ENCODE measurements at places on chromosomes 16 and 17.

DNA sequence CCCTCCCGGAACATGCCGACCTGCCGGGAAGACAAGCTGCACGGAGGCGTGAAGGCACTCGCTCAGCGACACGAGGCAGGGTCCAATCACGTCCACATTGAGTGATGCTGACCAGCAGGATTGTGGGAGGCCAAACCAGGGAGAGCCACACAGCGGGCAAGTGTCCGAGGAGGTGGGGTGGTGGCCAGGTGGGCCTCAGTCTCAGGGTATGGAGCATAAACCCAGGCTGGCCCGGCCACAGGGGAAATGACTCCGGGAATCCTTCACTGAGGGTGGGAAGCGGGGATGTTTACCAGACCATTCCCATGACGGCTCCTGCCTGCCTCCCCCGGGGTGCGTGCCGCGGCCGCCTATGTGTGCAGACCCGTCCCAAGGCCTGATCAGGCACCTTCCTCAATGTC, 62.5 kb downstream of the RPH3AL start:
- no peak for DNase-seq

DNA sequence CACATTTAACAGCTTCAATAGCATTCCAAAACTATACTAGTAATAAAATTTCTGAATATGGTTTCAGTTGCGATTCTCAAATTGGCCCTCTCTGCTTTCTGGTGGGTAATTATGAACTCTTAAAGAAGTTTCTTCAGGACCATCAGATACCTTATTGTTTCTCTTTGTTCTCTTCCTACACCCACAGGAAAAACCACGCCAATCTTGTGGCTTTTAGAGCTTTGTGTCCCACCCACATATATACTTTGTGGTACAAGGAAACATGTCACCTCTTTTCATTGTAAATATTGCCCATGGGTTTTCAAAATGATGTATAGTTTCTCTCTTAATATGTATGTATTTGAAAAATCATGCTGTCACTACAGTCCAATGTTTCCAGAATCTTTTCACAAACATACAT, 12.1 kb downstream of the ABCA9 start:
- DNase-seq: no peak

DNA sequence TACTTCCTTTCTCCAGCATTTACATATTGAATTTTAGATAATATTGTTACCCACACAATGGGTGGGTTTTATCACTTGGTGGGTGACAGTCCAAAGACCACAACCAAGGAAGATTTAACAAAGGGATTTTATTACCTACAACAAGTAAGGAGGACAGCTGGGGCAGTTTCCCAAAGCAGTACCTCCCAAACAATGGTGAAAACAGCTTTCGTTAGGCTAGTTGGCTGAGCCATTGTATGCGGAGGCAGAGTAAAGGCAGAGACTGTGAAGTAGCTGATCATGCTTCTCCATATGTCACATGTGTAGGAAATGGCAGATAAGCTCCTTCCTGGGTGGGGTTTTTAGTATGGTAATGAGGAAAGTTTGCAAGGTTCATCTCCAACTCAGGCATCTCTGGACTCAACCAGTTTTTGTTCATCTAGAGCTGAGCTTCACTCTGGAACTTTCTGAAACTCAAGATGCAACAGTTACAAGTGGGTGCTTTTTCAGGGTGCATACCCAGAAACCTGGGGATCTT, 104.3 kb upstream of the PSMD7 start:
- no peak for DNase-seq

- DNase-seq: no peak
Observed at GRCh38 chr17:73071066-73071999, 21.2 kb downstream of the SLC39A11 start.

- DNase-seq: no peak
Observed at GRCh38 chr17:58283674-58284612, 3.2 kb upstream of the MPO start.

- no peak for DNase-seq
Observed at GRCh38 chr17:21377705-21378396, 1.7 kb downstream of the KCNJ12 start.

DNA sequence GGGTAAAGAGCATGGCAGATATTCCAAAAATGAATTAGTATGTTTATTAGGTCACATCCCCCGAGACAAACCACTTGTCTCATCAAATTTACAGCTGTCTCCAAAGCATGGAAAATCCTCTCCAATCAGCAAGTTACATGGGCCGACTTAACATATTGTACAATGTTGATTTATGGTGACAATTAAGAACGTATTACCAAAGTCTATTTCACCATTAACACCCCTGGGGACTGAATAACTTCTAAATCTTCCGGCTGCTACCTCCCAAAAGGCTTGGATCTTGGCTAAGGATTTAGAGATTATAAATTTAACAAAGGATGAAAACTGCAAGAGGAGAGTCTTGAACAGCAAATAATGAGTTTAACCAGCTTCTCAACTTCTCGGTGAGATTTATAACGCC, 311.9 kb downstream of the NPIPA8 start:
- no peak for DNase-seq

DNA sequence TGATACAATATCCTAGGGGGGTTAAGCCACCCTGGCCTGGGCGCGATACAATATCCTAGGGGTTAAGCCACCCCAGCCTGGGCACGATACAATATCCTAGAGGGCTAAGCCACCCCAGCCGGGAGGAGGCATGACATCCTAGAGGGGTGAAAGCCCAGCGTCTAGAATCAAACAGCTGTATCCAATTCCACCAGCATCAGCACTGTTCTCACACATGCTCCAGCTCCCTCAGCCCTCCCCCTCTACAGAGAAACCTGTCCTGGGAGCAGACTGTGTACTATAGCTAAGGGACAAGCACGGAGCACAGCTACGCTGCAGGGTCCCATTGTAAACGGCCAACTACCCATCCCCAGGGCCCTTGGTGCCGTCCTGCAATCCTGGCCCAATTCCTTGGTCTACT, 6.2 kb downstream of the GINS2 start:
- DNase-seq: no peak

- no peak for DNase-seq
Observed at GRCh38 chr17:58386708-58387107, 30.6 kb downstream of the RNF43 start.

DNA sequence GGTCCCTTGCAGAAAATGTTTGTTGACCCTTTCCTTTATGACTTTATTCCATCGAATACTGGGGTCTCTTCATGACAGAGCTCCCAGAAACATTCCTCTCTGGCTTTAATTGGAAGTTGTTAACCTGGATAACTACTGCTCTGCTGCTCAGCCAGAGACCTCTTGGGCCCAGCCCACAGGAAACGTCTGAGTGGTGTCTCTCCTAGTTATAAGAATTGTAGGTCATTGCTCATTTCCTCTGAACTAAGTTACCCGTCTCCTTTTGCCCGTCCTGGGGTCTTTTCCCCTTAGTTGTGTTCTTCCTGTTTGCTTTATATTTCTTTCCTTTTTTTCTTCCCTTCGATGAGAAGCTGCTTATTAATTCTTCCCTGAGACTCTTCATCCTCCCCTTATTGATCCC, 9.0 kb downstream of the MAP2K6 start:
- no peak for DNase-seq

- no peak for DNase-seq
Observed at GRCh38 chr17:3983606-3984484, 19.6 kb upstream of the ATP2A3 start.

DNA sequence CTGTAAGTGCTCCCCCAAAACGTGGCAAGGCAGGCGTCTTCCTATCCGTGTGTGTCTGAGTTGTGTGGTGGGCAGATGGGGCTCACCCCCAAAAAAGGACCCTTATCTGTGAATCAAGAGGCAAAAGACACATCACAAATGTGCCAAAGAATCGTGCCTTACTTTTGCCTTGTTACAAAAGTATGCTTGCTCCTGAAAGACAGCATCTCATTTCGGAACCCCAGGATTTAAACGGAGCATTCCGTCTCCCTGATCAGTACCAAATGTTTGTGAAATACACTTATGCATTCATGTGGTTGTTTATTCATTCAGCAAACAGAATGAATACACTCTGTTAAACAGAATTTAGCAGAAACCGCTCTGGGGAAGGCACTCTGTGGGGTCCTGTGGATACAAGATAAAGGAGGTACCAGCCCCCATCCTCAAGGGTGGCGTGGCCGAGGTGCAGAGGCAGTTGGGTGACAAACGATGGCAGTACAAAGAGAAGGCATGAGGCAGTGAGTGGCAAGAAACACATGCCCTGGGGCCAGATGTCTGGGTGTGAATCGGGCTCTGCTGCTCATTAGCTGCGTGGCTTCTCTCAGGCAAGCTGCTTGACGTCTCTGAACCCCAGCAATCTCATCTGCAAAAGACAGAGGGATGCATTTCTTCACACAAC, 654 bp downstream of the WFDC1 start:
- DNase-seq: no peak

GRCh38 chr16:57140931-57141668, 44.7 kb downstream of the PSME3IP1 start:
- DNase-seq: no peak

DNA sequence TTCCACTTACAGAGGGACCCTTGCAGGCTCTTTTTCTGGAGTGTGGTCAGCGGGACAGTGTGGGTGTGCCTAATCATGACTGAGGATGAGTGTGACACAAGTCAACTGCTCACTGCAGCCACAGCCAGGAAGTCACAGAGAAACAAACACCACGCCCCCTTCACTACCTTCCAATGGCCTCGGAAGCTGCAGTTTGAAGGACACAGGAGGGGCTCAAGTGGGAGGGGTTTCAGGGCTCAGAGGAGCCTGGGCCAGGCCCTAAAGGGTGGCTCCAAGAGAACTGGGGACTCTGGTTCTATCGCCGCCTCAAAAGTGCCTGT, 116.2 kb upstream of the SDK2 start:
- DNase-seq: no peak

DNA sequence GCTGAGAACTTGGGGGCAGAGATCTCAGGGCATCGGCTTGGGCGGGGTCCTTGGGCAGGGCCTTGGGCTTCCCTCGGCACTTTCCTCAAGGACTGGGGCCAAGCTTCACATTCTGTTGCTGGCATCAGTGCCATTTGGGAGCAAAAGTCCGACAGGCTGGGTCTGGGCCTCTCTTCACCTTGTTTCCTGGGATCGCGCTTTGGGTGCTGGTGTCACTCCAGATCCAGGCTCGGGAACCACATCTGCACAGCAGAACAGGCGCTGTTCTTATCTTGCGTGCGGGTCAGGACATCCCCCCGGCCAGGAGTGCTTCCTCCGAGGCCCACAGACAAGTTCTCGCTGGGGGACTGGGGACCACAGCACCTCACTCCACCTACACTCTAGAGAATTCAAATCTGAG, 31.1 kb upstream of the CDH15 start:
- DNase-seq: no peak

DNA sequence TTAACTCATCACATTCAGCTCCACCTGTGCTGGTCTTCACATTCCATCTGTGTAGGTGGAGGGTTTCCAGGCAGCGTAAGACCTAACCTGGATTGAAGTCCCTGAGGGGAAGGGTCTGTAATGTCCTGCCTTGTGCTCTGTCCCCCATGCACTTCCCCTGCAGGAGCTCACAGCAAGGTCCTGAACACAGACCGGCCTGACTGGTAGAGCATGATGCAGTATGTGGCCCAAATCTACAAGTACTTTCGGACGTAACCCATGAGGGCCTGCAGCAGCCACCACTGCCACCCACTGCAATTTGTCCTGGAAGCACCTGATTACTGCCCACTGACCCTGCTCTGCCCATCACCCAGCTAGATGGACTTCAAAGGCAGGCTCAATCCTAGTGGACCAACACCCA, 36.6 kb upstream of the ADORA2B start:
- DNase-seq: no peak

DNA sequence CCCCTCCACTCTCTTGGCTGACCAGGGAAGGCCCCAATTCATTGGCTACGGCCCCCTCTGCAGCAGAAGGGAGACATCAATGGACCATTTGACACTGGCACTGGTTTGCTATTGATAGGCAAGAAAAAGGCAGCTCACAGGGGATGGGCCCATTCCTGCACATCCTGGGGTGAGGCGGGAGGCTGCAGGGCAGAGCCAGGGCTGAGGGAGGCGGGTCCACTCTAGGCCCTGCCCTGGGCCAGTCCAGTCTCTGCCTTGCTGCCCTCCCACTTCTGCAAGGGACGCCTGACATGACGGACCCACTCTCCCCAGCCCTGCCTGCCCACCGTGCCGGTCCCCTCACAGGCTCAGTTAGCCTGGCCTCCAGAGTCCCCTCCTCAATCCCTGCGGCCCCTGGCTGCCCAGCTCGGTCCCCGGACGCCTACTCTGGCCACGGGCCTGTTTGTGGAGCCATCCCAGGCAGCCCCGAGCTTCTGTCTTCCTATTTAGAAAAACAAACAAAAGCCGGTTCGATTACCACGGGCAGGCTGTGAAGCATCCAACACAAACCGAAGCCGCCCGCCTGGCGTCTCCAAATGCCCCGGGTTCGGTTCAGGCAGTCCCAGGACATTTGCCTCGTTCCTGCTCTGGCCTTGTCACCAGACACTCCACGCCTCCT, 160.7 kb downstream of the IRX5 start:
- no peak for DNase-seq

DNA sequence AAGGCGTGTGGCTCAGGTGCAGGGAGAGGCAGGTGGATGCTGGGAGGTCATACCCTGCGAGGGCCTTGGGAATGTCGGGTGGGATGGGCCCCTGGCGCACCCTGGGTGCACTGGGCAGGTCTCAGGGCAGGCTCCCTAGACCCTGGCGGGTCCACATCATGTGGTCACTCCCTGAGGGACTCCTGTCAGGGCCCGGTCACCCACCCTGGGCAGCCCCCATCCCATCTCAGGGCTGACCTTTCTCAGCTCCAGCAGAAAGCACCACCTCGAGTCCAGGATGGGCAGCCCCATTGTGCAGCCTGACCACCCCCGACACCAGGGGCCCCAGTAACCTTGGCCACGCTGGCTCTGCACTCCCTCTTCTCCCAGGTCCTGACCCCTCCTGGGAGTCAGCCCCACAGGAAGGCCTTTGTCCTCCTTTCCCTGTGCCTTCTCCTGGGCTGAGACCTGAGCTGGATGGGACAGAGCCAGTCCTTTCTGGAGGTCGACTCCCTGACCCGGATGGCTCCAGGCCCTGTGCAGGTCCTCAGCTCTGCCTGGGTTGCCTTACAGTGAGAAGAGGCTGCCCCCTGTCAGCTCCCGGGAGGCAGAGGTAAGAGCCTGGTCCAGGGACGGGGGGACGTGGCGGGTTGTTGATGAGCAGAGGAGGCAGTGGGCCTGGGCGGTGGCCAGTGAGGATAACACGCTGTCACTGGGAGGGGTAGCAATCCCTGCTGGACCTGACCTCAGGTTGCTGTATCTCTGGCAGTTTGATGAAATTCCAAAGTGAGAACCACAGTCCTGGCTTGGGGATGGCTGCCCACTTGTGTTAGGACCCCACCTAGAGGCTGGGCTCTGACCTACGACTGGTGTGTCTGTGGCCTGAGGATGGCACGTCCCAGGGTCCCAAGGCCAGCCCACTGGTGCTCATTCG, 77.9 kb downstream of the GOSR1 start:
- no peak for DNase-seq

- DNase-seq: peak; percentile 10
Observed at GRCh38 chr16:62969711-62970318, 933.6 kb upstream of the CDH8 start.
